Fibroblast of villous mesenchyme (primary cell): ENCODE measurements at places on chromosomes 3 and 15. TPM values are rescaled to one million over a fixed set of nuclear protein-coding genes. Genes with fewer than 3 reads are reported as not detected.

GRCh38 chr3:191473661-191474198 lies 12.8 kb downstream of the PYDC2 start:
- DNase-seq: peak; percentile 44

- no peak for DNase-seq
These were observed 116.7 kb downstream of the MCTP2 start for GRCh38 chr15:94348084-94348483.

GRCh38 chr3:31699309-31699953 lies 166.7 kb downstream of the STT3B start:
- DNase-seq: no peak

- DNase-seq: no peak
These were observed 7.5 kb downstream of the DET1 start for GRCh38 chr15:88538972-88539371.

Gene CLPX
- 35.1 and 44.5 TPM in 2 replicates for total RNA-seq

Gene BNC1
- 5.2 and 6.9 TPM in 2 replicates for total RNA-seq

Gene LOXL1
- total RNA-seq: 73.8 and 99.9 TPM in 2 replicates
